ENCODE measurements at places on chromosomes 12 and 14.

DNA sequence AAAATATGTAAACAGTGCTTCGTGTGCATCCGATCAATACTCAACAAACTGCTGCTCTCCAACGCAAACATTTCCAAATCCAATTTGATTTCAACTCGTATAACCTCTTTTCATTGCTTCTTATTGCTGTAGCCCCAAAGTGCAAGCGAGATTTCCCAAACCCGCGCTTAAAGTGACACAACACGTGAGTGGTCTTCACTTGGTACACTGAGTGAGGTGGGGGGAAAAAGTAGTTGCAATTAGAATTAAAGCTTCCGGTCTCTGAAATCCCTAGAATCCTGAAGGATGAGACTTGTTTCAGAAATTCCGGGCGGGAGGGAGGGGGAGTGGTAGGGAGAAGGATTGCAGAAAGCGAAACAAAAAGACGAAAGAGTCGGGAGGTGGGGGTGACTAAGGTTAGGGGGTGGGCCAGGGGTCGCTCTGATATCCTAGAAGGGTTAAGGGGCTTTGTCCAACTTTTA lies 387.5 kb downstream of the BCAT1 start:
- DNase-seq, result no peak

DNA sequence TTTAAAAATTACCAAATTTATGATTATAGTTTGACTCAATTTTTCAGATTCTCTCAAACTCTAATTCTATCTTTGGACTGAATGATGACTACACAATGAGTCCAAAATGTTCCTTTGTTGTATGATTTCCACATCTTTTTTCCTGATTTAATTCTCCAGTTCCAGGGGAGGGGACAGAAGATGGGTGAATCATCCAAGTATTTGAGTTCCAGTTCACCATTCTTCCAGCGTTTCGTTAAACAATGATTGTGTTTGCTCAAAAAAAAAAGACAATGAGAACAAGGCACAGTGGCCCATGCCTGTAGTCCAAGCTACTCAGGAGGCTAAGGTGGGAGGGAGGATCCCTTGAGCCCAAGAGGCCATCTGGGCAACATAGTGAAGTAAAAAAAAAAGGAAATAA lies 23.8 kb downstream of the BAZ1A start:
- no peak for DNase-seq

GRCh38 chr14:89586258-89587135 lies 169.5 kb upstream of the FOXN3 start:
- no peak for DNase-seq

DNA sequence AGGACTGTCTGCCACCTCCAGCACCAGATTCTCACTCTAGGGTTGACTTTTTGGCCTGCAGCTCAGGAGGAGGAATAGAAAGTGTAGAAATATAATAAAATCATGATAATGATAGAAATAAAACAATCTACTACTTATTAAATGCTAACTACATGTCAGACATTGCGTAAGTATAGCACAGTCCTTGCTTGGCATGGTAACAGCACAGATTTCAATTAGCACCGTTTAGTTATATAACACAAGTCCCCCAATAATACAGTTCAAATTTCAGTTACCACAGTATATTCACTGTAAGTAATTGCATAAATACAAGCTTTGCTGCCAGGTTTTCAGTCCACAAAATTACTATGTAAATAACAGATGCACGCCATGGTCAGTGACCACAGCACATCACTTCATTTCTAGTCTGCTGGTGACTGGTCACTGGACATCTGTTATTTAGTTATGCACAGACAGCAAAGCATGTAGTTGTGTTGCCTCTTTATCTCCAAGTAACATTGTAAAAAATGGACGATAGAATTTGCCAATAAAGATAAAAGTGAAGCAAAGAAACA lies 6.5 kb upstream of the GLT8D2 start:
- no peak for DNase-seq

DNA sequence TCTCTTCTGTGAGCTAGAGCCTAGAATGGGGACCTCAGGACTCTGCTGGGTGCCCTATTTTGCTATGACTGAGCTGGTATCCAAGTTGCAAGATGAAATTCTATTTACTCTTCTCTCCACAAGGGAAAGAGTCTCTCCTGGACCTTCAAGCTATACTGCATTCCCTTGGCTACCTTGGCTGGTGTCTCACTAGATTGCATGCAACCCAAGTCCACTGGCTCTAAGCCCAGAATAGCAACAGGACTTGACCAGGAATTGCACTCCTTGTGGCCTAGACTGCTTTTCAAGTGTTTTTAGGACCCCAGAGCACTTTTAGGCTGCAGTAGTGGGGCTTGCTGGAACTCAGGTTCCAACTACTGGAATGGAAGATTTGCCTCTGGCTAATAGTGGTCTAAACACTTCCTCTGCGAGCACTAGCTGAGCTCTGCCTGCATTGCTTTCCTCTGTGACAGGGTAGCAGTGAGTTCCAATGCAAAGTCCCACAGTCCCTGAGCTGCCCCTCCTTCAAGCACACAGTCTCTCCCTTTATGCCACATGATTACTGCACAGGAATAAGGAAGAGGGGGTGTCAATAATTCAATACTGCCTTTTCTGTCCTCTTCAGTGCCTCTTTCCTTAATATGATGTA lies 1009.1 kb upstream of the FLRT2 start:
- no peak for DNase-seq

DNA sequence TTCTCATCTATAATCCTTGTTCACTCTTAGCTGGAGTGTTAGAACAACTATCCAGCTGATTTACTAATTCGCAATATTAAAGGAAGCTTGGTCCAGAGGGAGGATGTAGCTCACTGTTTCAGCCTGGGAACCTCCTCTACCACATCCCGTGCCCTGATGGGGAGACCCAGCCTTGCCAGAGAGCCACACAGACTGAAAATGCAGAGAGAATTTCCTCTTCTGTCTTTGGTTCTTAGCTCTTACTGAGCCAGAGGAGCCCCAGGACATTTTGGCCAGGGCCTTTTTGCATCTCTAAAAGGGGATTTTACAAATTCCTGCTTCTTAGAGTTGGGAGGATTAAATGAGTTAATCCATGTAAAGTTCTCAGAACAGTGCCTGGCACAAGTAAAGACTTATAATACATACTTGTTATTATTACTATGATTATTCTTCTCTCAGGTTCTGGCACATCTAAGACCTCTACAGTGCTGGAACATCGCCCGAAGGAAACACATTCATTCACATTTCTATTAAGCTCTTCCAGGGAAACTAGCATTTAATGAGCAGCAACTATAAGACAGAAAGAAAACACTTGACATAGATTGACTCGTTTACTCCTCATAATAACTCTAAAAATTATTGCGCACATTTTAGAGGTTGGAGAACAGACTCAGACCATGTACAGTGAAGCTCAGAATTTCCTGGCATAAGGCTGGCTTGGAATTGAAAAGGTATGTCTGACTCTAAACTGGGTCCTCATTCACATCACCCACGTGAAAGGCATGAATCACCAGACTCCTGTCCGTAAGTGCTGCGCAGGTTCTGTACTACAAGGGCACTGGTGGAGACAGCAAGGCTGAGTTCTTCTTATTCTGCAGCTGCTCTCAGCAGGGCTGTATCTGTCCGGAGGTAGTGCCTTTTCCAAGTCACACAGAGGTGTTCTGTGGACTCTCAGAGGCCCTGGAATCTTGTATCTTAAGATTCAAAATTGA lies 27.8 kb upstream of the AEBP2 start:
- no peak for DNase-seq

DNA sequence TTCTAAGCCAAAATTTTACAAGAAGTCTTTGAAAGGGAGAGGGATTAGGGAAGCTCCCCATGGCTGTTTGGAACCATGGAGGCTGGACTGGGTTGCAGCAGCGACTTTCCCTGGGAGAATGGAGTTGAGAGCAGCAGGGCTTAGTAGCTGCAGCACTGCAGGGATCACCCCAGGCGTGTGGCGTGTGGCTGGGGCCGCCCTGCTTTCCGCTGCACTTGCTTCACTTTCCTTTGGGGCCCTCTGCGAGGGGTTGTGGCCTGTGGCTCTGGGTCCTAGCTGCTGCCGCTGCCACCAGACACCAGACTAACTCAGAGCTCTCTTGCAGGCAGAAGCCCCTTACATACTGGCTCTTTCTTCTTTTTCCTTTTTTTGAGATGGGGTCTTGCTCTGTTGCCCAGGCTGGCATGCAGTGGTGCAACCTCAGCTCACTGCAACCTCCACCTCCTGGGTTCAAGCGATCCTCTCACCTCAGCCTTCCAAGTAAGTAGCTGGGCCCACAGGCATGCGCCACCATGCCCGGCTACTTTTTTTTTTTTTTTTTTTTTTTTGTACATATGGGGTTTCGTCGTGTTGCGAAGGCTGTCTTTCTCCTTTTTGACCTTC lies 25.4 kb downstream of the CCDC62 start:
- DNase-seq, result no peak

- no peak for DNase-seq
Observed at GRCh38 chr14:54600717-54601109, 33.8 kb downstream of the SAMD4A start.

DNA sequence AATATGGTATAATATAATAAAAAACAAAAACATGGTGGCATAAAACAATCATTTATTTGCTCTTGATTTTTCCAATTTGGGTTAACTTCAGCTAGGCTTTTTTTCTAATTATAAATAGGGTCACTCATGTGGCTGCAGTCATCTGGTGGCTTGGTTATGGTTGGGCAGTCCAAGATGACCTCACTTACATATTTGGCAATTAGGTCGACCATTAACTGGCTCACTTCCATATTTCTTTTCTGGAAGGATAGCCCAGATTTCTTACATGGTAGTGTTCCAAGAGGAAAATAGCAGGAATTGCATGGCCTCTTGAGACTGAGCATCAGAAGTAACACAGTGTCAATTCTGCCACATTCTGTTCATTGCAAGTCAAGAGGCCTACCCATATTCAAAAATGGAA lies 153.4 kb downstream of the FUT8 start:
- no peak for DNase-seq

DNA sequence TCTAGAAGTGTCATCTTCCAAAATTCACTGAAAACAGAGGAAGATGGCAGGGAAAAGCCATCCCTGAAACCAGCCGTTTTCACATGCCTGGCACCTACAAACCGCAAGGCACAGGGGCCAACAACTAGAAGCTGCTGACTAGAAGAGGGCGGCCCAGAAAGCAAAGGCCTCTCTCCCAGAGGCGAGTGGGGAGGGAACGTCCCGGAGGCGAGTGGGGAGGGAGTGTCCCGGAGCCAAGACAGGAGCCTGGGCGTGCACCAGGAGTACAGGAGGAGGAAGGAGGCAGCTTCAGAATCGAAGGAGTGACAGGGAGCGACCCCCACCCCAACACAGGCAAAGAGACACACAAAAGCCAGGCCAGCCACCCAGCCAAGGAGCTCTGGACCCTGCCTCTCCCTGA lies 21.0 kb downstream of the ANKLE2 start:
- DNase-seq, result no peak

- no peak for DNase-seq
Observed at GRCh38 chr12:59820594-59821011, 224.8 kb downstream of the SLC16A7 start.

DNA sequence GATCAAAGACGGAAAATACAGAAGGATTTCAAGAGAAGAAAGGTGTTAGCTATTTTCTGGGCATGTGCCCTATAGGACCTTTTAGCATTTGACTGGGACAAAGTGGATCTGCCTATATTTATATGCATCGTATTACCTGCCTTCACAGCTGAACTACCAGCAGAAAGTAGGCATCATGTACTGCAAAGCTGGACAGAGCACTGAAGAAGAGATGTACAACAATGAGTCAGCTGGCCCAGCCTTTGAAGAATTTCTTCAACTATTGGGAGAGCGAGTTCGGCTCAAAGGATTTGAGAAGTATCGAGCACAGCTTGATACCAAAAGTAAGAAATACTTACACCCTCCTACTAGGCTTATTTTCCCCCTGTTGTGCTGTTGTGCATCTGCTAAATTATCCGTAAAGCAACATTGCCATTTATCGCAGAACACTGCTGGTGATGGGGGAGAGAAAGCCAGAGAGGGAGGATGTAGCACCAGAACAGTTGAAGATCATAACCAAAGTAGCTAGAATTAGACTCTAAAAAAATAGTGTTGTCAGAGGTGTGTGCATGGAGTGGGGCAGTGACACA lies 282.0 kb upstream of the RGS6 start:
- no peak for DNase-seq

GRCh38 chr12:54163147-54163546 lies 25.6 kb downstream of the SMUG1 start:
- DNase-seq, result no peak
